ENCODE measurements at places on chromosomes 7 and 10.

DNA sequence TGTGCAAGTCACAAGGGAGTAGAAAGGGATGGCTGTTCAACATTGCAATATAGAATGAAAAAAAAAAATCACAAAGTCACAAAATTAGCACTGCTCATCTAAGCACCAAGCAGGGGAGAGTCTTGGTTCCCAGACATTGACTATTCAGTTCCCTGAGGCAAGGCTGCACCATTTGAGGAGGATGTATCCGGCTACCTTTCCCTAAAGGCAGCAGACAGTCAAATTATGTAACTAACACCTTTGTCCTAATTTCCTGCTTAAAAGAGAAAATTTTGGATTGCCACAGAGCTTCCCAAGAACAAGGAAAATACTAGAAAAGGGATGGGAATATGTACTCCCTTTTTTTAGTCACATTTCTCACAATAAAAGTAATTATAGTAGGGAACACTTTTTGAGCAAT is 148.1 kb downstream of the PCLO start:
- no peak for DNase-seq

- DNase-seq: no peak
Measured at GRCh38 chr10:130022511-130023299, 58.6 kb upstream of the EBF3 start.

DNA sequence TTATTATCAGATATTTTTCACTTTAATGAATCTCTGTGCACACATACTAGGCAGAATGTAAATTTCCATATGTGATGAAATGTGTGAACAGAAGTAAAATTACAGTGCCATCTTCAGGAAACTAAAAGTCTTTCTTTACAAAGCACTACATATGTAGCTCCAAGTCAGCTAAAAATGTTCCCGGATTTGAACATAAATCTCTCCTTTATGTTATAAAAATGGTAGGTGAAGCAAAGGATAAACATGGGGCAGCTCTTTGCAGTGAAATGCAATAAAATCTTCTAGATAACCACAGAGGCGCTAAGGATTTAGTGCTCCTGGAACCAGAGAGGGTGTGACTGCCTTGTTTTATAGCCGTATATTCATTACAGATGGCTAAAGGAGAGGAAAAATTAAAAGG is 104.9 kb upstream of the C7orf33 start:
- DNase-seq: no peak

DNA sequence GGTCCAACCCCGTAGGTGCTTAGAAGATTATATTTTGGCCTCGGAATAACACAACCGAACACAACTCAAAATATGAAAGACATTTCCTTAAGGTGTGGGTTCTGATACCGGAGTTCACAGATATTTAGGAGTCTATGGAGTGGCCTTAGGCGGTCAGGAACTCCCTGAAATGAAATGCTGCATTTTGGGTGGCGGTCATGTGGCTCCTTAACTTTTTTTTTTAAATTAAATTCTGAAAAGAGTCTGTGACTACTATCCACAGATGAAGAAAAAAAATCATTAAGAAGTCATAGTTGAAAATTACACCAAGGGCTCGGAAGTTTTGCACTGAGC is 290.9 kb upstream of the NFE2L3 start:
- no peak for DNase-seq

DNA sequence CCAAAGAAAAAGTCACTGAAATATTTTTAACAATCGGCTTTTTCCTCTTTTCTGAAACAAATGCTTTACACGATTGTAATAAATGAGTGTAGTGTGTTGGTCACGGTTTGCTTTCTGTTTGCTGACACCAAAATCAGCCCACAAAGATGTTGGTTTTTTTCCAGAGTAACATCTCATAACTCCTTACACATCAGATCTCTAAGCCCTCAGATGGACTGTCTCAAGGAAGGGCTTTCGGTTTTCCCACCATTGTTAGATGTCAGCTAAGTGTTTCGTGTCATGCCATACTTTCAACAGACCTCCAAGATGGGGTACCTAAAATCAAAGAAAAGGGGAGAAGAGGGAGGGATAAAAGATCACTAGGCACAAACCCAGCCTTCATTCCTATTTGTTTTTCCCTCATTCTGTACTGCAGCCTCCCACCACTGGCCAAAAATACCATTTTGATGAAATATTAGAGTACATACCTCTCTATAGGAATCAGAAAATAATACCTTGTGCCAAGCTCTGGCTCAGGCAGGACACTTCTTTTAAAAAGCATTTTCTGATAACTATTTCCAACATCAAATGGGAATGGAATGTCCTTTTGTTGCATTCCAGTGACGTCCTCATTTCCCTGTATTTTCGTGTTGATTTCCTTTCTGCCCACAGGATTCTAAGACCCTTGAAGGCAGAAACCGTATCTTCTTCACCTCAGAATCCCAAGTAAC is 159.1 kb downstream of the DGKI start:
- no peak for DNase-seq

- DNase-seq: peak; percentile 13
Measured at GRCh38 chr10:114822444-114823076, 980 bp downstream of the FHIP2A start.

DNA sequence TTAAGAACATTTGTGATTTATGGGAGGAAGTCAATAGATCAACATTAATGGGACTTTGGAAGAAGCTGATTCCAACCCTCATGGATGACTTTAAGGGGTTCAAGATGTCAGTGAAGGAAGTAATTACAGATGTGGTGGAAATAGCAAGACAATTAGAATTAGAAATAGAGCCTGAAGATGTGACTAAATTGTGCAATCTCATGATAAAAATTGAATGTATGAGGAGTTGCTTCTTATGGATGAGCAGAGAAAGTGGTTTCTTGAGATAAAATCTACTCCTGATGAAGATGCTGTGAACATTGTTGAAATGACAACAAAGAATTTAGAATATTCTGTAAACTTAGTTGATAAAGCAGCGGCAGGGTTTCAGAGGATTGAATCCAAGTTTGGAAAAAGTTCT is 70.9 kb upstream of the NEUROD6 start:
- DNase-seq: no peak
